ENCODE measurements at places on chromosomes 6 and 20.

DNA sequence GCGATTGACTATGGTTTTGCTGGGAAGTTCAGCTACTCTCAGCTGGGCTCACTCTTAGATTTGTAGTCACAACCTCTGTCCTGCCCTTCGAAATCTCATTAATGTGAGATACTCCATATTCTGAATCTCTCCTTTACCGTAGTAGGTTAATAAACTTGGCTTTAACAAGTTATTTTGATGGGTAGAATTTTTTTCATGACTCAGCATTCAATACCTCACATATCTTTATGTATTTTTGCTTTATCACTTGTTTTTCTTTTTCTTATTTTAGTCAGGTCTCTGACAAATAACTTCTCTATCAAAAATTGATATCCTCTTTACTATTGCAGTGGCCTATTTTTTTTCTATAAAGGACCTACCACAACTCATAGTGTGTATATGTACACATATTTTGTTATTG is 855.2 kb upstream of the ADGRB3 start:
- no peak for DNase-seq

- DNase-seq: no peak
Observed at GRCh38 chr20:33673410-33674293, 576 bp downstream of the NECAB3 start.

GRCh38 chr6:77566235-77566634 is 86.6 kb upstream of the MEI4 start:
- DNase-seq: no peak

GRCh38 chr6:48255094-48255493 is 144.1 kb upstream of the PTCHD4 start:
- no peak for DNase-seq

- DNase-seq: peak; percentile 16
Observed at GRCh38 chr20:20184149-20184548, 131.8 kb downstream of the CFAP61 start.

GRCh38 chr6:6546318-6547109 is 42.0 kb upstream of the LY86 start:
- peak; percentile 18 for DNase-seq

- DNase-seq: no peak
Observed at GRCh38 chr6:160912411-160912810, 79.2 kb upstream of the MAP3K4 start.

GRCh38 chr20:1801225-1801928 is 93.8 kb upstream of the SIRPA start:
- no peak for DNase-seq

- no peak for DNase-seq
Observed at GRCh38 chr20:62047666-62048345, 17.9 kb downstream of the TAF4 start.

DNA sequence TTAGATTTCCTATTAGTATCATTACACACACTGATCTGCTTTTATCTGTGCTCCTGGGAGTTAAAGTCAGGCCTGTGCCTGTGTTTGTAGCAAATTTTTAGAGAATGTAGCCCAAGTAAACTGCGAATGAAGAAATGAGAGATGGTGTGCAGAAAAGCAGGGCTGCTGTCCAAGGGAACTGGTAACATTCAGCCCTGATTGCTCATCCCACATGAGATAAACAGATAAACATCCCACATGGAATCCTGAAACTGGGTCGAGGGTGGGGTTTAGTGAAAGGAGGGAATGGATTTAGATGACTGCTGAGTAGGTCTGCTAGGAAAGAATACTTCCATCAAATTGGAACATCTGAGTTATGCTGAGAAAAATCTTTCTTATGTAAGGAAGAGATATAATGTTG is 69.1 kb downstream of the GRIK2 start:
- DNase-seq: no peak

DNA sequence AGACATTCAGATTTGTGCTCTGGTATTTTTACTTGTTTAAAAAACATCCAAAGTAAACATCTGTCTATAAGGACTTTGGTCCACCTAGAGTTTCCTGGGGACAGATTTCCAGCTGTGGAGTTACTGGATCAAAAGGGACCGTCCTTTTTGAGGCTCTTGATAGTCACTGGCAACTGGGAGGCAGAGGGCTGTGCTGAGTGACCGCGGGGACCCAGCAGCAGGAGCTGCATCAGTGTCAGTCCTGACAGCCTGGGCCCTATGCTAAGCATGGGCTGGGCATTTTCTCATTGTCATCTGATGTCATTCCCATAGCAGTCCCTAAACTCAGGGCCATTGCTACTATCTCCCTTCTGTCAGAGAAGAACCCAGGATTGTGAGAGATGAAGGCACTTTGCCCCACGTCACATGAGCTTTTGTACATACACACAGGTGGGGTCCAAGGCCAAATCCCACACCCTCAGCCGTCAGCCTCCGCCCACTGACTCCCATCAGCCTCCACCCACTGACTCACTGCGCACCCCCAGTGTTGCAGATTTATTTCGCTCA is 293.8 kb downstream of the TAF4 start:
- DNase-seq: no peak

DNA sequence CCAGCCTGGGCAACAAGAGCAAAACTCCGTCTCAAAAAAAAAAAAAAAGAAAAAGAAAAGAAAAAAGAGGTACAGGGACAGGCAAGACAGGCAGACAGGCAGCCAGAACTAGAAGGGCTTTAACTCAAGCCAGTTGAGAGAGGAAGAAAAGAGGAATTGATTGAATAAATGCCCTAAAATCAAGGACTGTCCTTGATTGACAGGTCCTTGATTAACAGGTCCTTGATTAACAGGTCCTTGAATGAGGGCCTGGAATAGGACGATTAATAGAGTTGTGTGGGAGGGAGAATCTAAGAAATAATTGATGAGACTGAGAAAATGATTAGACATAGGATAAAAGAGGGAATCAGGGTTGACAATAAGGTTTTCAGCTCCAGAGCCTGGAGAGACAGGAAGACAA is 36.1 kb downstream of the ZC2HC1B start:
- DNase-seq: no peak

DNA sequence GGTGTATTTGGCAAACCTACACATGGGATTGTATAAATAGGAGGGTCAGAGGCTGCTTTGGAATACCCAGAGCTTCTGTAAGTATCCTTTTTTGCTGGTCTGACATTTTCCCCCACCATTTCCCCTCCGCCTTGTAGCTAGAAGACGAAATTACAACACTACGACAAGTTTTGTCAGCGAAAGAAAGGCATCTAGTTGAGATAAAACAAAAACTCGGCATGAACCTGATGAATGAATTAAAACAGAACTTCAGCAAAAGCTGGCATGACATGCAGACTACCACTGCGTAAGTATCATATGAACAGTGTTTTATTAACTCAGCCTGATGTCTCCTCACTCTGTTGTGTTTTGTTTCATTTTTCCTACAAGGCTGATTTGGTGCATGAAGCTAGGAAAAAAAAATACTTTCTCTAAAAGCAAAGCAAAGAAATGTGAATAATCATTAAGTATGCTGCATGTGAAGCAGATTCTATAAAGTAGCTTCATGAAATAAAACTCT is 72.7 kb downstream of the HDDC2 start:
- DNase-seq: no peak

- no peak for DNase-seq
Observed at GRCh38 chr6:109672175-109672574, 18.8 kb downstream of the AK9 start.

GRCh38 chr6:107800564-107801164 is 23.4 kb downstream of the SCML4 start:
- DNase-seq: no peak

GRCh38 chr6:84709121-84709520 is 55.3 kb downstream of the TBX18 start:
- no peak for DNase-seq

- no peak for DNase-seq
Observed at GRCh38 chr6:71452697-71453370, 164.2 kb downstream of the OGFRL1 start.

DNA sequence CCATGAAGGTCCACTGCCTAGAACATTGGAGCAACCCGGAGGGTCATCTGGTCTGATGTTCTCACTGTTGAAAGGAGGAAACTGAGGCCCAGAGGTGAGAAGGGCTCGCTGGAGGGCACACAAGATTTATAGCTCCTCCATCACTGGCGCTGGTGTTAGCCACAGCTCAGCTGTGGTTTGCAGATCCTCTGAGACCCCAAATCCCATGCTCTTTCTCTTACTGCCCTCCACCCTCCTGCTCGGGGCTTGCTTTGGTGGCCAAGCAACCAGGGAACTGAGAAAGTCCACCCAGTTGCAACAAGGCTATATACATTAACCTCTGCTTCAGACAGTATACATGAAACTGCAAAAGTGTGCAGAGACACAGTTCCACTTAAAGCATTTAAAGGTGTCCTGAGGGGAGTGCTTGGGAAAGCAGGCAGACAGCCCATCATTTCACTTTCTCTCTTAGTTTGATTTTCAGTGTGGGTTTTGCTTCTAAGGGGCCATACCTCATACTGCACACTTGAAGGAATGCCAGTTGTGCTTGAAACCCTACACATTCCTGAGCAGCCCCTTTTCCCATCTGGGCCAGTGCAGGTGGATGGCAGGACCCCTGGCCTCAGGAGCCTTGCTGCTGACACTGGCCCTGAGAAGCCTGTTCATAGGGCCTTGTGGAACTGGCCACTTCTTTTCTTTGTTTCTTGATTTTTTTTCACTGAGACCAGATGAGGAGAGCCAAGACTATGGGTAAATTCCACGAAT is 347.6 kb downstream of the CDC5L start:
- DNase-seq: no peak
